ENCODE measurements at places on chromosomes 7 and 10.

- DNase-seq = no peak
Observed at GRCh38 chr7:123043642-123044041, 48.1 kb upstream of the TAS2R16 start.

DNA sequence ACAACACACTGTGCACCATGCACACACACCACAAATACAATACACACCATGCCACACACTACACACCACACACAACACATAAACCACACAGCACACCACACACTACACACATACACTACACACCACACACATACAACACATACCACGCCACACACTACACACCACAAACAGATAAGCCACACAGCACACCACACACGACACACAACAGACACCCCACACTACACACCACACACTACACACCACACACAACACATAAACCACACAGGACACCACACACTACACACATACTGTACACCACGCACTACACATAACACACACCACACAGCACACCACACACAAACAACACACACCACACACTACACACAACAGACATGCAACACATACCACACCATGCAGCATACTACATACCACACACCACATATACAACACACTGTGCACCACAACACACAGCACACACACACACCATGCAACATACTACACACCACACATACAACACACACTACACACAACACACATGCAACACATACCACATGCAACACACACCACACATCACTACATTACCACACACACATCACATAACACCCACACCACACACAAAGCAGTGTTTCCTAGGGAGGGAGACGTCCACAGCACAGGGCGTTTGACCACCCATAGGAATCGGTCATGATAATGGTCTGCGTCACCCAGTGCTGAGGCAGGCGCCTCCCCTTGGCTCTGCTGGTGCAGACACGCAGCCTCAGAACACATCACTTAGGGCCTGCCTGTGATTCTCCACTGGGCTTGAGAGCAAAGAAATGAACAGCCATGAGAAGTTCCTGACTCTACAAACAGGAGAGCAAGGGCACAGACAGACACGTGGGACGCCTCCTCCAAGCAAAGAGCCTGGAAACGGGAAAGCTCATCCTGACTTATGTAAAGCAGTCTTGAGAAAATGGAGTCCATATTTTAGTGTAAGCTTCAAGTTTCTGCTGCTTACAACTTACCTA, 458.3 kb downstream of the PTPRN2 start:
- DNase-seq = no peak

DNA sequence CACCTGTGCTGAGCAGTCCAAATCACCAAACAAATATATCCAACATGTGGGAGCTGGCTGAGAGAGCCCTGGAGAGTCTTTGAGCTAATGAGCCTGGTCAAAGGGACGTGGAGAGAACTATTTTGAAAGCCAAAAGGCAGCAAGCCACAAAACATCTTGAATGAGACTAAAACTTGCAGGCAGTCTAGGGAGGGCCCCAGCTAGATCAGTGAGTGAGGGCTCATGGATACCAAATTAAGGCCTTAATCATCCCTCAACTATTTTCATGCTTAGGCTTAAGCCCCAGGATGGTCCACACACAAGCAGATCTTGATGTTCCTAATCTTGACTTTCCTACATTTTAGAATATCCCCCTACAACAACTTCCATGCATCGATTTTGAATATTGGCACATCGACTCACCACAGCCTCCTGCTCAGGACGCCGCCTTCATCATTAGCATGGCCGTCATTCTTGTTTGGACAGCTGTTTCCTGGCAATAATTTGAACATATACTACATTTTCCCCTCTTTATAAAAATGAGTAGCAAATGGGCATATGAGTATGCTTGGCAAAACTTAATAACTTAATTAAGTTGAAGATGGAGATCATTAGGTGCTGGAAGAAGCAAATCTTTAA, 86.9 kb upstream of the ADAM12 start:
- no peak for DNase-seq

- no peak for DNase-seq
Observed at GRCh38 chr10:114479836-114480235, 75.5 kb upstream of the AFAP1L2 start.

DNA sequence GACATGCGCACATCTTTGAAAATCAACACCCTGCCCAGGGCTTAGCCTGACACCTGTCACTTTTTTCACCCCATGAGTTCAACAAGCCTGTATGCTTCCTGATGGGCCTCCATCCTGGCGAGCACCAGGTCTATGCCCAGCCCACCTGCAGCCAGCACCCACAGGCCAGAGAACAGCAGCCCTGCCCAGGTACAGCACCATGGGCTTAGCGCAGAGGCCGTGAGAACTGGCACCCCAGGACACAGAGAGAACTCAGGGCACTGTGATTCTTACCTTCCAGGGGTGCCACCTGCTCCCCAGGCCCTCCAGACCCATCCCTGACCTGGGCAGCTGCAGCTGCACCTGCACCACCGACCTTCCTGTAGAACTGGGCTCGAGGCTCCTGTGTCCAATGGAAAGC, 536.6 kb downstream of the TCERG1L start:
- no peak for DNase-seq
